ENCODE measurements at places on chromosomes 6 and 20. TPM values are rescaled to one million over a fixed set of nuclear protein-coding genes. Genes with fewer than 3 reads are reported as not detected.

The PSMB1 gene
- 424 TPM for total RNA-seq

The TRIM15 gene
- not detected for total RNA-seq

- no peak for DNase-seq
Measured at GRCh38 chr6:15480525-15480924, 182.3 kb downstream of the DTNBP1 start.

DNA sequence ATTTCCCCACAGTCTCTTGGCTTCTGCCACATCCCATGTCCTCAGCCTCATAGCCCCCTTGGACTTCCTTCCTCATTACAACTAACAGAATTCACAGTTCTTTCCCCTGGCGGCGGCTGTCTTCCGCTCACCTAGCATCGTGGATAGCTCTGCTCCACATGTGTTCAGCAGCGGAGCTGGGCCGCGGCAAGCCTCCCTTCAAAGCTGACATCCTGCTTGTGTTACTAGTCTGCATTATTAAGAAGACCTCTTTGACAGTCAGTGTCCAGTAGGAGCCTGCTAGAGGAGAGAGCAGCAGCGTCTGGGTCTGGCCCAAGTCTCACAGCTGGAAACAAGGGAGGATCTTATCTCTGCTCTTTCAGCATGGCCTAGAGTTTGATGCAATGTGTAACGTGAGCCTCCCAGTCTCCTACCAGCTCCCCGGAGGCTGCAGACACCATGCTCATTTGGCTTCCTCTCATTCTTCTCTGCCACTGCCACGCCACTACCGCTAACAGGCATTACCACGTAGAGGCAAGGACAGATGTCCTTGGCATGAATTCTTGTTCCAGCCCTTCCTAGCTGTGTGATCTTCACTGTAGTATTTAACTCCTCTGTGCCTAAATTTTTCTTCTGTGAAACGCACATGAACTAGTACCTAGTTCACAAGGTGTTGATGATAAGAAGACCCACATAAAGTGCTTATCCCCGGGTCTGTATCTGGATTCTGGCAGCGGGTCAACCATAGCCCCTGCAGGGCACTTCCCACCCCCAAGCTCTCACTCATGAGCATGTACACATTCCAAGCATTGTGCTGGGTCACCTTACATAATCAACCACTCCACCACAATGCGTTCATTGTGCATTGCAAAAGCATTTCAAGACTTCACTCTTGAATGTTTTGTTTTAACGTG is 107.1 kb upstream of the BACH2 start:
- DNase-seq, result no peak

DNA sequence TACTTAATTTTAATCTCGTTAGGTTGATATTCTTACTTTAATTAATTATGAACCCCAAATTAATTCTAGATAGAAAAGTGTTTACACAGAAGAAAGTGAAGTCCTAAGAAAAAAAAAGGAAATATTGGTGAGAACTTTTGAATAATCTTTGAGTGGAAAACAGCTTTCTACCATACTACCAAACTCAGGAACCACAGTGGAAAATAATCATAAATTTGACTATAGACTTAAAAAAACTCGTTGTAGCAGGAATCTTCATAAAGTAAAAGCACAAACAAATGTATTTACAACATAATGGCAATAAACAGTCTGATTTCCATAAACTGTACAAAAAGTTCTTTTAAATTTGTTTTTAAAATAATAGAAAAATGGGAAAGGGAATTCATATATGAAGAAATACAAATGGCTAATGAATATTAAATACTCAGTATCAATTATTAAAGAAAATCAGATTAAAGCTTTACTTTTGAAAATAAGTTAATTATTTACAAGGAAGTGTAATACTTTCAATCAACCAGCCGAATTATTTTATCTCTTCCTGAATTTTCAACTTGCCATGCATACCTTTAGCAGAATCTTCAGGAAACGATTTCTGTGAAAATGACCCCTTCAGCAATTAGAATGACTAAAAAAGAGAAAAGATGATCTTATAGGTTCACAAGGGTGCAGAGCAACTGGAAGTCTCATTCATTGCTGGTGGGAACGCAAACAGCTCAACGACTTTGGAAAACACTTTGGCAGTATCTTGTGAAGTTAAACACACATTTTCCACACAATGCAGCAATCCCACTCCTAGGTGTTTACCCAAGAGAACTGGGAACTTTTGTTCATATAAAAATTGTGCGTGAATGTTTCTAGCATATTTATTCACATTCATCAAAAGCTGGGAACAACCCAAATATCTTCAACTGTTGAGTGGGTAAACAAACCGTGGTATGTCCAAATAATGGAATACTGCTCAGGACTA is 38.5 kb upstream of the BMP6 start:
- no peak for DNase-seq

GRCh38 chr6:154479351-154479769 is 31.1 kb downstream of the CNKSR3 start:
- no peak for DNase-seq

The RNF114 gene
- total RNA-seq, result 81.9 TPM

GRCh38 chr6:81373414-81373813 is 379.1 kb downstream of the TENT5A start:
- no peak for DNase-seq

The SULF2 gene
- total RNA-seq, result 0.66 TPM

DNA sequence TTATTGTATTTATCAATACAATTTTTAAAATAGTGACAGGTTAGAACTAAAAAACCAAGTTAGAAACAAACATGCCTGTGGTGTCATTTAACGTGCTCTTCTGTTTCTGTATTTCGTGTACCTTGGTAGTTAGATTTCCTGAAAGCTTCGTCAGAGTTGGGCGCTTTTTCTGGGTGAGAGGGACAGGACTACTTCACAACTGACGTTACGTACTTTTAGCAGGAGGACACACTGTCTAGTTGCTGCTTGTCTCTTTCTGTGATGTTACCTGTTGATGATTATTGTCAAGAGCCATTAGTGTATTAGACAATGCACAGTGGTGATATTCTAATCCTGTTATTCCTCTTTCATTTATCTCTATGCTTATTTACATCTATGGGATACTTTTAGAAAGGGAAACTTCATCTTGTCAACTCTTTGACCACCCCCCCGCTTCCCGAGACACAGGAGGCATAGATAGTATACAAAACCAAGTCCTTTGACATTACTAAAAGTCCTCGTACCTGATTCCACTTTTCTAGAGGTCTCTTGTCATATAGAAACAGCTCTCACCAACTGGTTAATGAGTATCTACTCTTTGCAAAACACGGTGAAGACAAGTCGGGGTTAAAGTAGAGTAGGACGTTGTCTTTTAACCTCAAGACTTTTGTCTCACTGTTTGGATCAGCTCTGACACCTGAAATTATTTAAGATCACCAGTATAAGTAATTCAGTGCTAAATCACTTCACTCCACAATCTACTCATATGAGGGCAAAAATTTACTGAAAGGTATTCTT is 96.3 kb downstream of the LYRM2 start:
- no peak for DNase-seq

- no peak for DNase-seq
Measured at GRCh38 chr20:38543014-38543906, 37.7 kb upstream of the ADIG start.

DNA sequence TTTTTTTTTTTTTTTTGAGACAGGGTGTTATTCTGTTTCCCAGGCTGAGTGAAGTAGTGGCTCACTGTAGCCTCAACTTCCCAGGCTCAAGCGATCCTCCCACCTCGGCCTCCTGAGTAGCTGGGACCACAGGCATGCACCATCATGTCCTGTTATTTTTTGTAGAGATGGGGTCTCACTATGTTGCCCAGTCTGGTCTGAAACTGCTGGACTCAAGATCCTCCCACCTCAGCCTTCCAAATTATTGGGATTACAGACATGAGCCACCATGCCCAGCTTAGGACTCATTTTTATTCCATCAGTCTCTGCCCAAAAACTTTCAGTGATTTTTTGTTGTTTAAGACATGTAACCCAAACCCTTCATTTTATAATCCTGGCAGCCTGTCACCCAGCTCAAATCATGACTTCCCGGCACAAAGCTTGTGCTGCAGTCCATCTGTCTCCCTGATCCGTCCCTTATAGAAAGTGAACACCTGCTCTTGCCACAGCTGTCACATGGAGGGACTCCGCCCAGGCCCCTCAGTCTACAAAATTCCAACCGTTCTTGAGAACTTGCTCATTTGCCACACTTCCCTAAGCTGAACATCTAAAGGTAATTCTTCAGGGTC is 183.9 kb upstream of the JARID2 start:
- DNase-seq, result no peak

- DNase-seq, result no peak
Measured at GRCh38 chr20:22984606-22985005, 50.5 kb upstream of the SSTR4 start.

DNA sequence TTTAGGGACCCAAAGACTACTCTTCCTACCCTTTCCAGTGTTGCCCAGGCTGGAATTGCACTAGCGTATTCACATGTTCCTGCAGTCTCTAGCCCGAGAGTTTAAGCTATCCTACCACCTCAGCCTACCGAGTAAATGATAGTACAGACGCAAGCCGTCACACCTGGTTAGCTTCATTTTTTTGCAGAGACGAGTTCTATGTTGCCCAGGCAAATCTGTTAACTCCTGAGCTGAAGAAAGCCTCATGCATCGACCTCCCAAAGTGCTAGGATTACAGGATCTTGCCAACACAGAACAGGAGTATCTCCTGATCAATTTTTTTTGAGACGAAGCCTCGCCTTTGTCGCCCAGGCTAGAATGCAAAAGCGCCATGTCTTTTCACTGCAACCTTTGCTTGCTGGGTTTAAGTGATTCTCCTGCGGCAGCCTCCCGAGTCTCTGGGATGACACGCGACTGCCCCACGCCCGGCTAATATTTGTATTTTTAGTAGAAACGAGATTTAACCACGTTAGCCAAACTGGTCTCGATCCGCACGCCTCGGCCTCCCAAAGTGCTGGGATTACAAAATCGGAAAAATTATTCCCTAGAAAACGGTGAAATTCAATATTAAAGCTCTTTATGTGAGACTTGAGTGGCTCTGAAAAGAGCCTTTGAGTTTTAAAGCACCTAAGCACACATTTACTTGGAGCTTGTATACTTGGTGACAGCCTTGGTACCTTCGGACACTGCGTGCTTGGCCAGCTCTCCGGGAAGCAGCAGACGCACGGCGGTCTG is 128.5 kb downstream of the HFE start:
- DNase-seq, result no peak

GRCh38 chr6:41732591-41733359 is 2.6 kb downstream of the TFEB start:
- DNase-seq, result peak; percentile 45

The GJA1 gene
- total RNA-seq, result 0.66 TPM

The FAM83D gene
- 1.4 TPM for total RNA-seq

GRCh38 chr6:75794351-75794846 is 45.4 kb downstream of the MYO6 start:
- no peak for DNase-seq

DNA sequence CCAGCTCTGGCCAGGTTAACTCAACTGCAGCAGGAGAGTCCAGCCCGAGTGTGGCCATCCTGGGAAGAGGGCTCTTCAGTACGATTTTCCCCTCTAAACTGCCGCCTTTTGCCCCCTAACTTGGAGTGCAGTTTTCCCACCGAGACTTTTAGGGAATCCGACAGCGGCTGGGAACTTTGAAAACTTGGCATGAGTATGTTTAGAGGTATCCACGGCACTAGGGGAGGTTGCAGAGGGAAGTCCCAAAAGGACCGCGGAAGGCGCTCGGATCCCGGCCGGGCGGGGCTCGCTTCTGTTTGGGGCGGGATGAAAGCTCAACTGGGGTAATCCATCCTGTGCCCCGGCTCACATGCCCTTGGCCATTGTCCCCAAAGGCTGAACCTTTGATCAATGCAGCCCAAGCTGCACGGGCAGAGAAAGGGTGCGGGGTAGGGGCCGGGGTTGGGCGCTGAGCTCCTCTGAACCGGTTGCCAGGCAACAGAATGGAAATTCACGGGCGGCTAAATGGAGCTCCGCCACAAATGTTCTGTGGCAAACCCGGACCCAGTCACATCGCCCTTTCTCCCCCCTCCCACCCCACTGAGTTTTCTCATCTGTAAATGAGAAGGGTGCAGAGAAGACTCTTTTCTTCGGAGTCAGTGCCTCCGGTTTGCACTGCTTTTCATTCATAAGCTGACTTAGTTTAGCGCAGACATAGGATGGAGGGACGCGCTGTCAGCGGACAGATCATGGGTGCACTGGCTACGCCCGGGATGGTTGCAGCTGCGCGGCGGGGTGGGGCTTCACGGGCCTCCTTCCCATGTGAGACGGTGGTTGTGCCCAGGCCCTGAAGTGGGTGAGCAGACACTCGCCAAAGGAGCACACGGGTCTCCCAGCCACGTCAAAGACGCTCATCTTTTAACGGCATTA is 2.3 kb downstream of the BMP6 start:
- no peak for DNase-seq

GRCh38 chr6:62775427-62776022 is 435.7 kb upstream of the FKBP1C start:
- no peak for DNase-seq

The EDN3 gene
- not detected for total RNA-seq

DNA sequence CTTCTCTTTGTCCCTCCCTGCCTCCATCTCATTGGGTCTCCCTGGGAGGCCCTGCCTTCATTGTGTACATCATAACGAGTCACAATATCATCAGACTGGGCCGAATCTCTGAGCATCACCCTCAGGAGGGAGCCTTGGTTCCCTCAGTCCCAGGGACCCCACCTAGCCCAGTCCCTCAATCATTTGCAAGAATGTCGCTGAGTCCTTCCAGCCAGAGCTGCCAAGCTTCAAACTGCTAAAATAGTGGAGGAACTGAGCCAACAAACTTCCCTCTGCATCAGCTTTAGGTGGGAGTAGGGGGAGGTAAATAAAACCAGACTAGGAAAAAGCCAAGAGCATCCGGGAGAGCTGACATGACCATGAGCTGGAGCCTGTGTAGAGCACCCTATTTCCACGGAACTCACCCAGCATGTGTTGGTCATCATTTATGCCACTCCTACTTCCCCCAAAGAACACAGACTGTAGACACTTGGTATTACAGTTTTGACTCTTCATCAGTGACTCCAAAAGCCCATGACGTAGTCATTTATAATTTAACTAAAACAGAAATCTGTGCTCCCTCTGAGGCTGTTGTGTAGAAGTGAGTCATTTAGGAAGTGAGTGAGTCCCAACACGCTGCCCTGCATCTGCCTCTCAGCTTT is 28.8 kb upstream of the IL17A start:
- DNase-seq, result no peak

GRCh38 chr6:74333406-74333805 is 637.4 kb downstream of the CD109 start:
- no peak for DNase-seq

DNA sequence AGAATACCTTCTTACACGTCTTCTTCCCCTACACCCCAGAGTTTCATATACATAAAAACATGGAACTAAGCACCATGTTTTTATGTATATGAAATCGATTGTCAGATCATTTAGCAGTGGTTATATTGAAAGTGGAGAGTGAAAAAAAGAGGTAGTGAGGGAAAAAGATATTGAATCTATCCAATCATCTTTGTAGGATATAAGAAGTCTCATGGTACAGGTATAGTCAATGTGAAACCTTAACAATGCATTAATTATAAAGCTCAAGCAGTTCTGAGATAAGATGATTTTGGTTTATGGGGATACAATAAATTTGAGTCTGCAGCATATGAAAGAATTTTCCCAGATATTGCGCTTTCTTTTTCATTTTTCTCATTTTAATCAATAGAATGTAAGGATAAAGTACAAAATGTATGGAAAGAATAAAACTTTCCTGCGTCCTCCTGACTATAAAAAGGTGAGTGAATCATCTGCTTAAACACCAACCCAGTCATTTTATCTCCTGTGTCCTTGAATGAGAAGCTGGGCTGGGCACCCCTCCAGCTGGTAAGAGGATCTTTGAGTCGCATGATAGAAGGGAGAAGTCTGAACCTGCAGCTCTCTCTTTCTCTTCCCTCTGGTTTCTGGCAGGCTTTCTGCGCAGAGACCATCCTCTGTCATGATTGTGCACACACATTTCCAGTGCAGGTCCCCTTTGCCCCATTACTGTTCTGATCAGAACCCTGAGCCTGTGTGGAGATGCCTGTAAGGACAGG is 28.1 kb upstream of the AKIRIN2 start:
- no peak for DNase-seq

All from activated T-cell treated with anti-CD3 and anti-CD28 coated beads, Interleukin-2, amount 50 U/mL, for 4 hours (primary cell).